ENCODE measurements at places on chromosomes 2 and 18. TPM values are rescaled to one million over a fixed set of nuclear protein-coding genes. Genes with fewer than 3 reads are reported as not detected.

DNA sequence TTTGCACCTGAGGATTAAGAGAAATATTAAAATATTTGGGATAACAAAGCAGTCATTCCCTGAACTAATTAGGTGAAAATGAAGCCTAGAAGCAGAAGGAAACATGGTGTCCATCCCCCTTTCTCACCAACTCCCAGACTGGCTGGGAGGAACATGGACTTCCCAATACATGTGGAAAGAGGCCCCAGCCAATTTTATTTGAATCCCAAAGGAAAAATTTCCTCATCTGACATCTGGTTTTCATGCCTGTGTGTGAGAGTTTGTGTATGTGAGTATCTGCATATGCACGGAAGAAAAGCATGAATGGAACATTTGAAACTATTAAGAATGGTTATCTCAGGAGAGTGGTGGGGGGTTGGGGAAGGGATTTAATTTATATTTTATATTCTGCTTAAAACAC is 84.3 kb downstream of the COPS8 start:
- no peak for DNase-seq

GRCh38 chr2:206198677-206199076 is 39.0 kb downstream of the EEF1B2 start:
- DNase-seq = no peak

DNA sequence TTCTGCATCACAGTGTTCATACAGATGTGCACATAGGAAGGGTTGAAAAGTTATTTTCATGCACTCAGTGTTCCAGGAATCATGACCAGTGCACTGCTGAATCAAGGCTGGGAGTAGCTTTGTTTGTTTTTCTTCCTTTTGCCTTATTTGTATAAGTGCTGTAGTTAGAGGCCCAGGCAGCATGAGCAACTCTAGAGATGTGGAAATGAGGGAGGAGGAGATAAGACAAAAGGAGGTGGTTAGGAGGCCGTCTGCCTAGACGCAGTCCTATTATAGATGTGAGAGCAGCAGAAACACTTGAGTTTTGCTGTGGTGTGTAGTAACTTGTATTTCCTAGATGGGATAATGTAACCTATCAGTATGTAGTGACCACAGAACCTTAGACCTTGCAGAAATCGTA is 264.3 kb upstream of the RASGRP3 start:
- peak; percentile 90 for DNase-seq

DNA sequence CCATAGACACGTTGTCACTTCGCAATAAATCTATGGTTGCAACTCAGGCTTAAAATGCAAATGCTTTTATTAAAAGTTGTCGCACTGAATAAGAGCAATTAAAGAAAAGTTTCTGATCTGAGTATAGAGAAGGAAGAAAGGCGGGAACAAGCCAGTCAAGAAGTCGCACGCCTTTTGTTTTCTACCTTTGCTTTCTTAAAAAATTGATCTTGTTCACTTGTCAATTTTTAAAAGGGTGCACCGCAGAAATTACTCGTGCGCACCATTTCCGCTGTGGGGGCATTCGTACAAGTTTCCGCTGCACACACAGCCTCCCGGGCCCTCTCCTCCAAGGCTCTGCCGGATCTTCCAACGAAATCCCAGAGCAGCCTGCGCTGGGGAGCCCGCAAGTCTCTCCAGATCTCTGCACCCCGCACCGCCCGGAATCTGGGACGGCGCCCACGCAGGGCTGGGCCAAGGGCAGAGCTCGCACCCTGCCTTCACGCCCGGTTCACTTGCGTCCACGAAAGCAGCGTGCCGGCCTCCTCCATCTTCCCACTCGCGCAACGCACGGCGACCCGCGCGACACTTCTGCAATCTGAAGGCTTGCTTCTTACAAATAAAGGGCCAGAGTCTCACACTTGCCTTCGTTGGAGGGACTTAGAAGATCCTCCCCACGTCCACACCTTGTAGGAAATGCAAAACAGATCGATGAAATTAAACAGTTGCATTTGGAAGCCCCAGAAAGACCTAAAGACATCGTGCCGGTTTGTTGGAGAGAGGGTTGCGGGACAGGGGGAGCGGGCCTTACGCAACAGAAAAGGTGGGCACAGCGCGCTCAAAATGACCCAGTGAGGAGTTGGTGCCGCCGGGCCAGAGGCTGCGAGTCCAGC is 2.6 kb upstream of the SALL3 start:
- DNase-seq = no peak

GRCh38 chr2:27885661-27886060 is 4.5 kb downstream of the RBKS start:
- DNase-seq = no peak

DNA sequence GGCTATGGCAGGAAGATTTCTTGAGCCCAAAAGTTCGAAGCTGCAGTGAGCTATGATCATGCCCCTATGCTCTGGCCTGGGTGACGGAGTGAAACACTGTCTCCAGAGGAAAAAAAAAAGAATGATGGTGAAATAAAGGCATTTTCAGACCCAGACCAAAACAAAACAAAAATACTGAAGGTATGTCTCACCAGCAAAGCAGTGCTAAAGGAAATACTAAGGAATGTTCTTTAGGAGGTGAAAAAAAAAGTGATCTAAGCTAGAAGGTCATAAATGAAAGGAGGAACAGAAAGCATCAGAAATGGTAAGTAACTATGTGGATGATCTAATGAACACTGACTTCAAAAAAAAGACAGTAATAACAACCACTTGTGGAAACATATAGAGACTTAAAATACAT is 18.7 kb downstream of the SS18 start:
- DNase-seq = no peak

DNA sequence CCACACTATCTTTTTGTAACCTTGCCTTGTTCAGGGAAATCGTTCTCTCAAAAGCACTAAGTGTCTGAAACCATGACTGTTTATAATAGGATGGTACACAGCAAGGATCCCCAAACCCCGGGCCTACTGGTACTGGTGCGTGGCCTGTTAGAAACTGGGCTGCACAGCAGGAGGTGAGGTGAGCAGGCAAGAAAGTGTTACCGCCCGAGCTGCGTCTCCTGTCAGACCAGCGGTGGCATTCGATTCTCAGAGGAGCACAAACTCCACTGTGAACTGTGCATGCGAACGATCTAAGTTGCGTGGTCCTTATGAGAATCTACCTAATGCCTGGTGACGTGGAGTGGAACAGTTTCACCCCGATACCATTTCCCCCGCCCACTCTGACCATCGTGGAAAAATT is 81.8 kb upstream of the KCNJ3 start:
- DNase-seq = no peak

GRCh38 chr2:127840893-127841292 is 17.1 kb downstream of the POLR2D start:
- no peak for DNase-seq

- no peak for DNase-seq
These were observed 4.2 kb upstream of the SCN3A start for GRCh38 chr2:165208094-165208493.

GRCh38 chr2:241953324-241953928 is 83.9 kb downstream of the RTP5 start:
- no peak for DNase-seq

DNA sequence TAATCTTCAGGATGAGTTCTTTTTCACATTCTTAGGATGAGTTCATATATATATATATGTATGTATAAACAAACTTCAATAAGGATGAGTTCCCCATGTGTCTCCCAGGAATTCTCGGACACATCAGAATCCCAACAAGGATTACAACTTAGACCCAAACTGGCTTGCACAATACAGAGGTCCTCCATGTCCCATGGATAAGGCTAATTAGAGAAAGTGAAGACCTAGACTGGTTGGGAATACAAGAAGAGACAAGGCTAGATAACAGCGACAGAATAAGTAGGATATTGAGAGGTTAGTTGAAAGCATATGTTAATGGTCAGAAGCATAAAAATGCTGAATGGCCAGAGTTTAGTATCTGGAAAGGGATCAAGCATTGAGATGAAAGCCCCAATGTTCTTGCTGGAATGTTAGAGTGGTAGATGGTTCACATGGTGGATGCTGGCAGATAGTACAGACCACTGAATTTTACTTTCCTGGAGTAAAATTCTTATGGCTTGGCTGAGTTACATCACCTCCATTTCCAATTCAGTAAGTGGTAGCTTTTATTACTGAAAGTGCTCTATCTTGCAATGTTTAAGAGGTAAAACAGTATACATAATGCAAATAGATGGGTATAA is 154.9 kb upstream of the EPHA4 start:
- DNase-seq = no peak

DNA sequence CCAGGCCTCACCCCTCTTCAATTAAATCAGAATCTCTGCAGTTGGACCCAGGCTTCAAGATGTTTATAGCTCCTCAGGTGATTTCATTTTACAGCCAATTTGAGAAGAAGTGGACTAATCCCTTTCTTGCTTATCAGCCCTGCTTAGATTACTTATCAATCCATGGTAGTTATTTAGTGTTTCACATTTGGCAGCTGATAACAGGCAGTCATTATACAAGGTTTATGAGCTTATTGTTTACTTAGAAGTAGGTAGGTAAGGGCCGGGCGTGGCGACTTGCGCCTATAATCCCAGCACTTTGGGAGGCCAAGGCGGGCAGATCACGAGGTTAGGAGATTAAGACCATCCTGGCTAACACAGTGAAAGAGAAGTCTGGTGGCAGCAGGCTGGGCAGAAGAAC is 237.5 kb downstream of the CTNNA2 start:
- DNase-seq = no peak

The CTDP1 gene
- 17.6 TPM for total RNA-seq

The CD226 gene
- total RNA-seq = 0.86 TPM

The ERCC3 gene
- 35.4 TPM for total RNA-seq

The CELF4 gene
- not detected for total RNA-seq

The HNRNPA3 gene
- 179 TPM for total RNA-seq

The HOXD12 gene
- not detected for total RNA-seq

The LYG2 gene
- not detected for total RNA-seq

Measured in HFFc6 (cell line).